ENCODE measurements at places on chromosomes 16 and 17.

DNA sequence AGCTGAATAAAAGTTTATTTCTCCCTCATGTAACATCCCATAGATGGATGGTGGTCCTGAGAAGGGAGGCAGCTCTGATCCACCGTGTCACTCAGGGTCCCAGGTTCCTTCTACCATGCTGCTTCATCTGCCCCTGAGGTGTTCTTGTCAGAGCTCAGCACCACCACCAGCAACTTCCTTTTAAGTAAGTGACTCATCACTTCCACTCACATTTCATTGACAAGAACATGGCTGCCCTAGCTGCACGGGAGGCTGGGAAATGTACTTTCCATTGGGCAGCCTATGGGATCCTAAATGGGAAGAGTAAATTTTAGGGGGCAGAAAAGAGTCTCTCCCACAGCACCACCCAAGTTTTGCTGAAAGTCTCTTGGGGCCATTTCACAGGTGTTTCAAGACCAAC is 134.7 kb downstream of the USP31 start:
- DNase-seq, result no peak

DNA sequence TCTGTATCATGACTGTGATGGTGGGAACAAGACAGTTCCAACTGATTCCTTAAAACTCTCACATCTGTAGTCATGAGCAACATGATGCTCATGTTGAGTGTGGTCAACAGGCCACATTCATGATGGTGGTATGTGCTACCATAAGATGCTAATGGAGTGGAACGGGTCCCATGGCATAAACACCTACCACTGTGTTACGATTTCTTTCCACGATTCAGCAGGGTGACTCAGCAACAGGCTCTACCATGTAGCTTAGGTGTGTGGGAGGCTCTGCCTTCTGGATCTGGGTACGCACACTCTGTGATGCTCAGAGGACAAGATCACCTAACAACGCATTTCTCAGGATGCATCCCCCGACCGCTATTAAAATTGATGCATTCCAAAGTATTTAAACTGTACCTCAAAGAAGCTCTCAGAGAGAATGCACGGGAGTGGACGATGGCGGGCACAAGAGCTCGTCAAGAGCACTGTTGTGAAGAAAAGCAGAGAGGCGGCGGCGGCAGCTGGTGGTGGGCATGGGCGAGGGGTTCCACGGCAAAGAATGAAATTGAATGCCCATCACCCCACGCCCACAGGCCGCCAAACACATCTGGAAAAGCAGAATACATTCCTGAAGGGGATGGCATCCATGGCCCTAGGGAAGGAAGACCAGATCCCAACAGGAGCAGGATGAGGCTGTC is 133.3 kb downstream of the ZNF778 start:
- no peak for DNase-seq

DNA sequence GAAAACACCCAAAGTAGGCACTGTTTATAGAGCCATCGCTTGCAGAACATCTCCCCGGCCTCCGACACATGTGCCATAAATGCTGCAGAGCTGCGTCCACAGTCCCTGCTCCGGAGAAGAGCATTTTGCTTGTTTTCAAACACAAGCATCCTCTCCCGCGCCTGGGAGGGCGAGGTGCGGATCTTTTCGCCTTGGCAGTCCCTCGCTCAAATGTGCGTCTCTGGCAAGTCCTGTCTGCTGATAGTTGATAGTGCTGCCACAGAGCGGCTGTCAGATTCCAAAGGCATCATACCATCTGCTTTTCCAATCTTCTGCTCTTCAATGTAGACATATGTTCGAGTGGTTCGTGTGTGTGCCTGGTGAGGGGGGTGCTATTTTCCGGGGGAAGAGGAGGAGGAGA is 603.7 kb downstream of the MAF start:
- DNase-seq, result no peak

- DNase-seq, result no peak
Observed at GRCh38 chr17:20825539-20825938, 217.3 kb downstream of the USP22 start.

DNA sequence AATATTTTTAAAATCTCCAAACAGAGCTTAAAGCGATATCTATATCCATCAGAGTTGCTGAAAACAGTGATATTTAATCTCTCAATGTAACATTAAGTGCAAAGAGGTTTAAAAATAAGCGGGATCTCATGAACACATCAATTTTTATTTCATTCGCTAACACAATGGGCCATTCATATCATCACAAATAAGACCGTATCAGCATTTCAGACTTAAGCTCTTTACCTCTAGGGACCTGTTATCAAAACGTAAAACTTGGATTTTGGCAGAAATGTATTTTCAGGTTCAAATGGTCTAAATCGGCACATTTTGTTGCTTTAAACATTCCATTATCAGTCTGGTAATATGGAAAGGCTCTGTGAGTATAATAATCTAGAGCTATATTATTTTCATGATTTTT is 77.9 kb downstream of the TOX3 start:
- no peak for DNase-seq

DNA sequence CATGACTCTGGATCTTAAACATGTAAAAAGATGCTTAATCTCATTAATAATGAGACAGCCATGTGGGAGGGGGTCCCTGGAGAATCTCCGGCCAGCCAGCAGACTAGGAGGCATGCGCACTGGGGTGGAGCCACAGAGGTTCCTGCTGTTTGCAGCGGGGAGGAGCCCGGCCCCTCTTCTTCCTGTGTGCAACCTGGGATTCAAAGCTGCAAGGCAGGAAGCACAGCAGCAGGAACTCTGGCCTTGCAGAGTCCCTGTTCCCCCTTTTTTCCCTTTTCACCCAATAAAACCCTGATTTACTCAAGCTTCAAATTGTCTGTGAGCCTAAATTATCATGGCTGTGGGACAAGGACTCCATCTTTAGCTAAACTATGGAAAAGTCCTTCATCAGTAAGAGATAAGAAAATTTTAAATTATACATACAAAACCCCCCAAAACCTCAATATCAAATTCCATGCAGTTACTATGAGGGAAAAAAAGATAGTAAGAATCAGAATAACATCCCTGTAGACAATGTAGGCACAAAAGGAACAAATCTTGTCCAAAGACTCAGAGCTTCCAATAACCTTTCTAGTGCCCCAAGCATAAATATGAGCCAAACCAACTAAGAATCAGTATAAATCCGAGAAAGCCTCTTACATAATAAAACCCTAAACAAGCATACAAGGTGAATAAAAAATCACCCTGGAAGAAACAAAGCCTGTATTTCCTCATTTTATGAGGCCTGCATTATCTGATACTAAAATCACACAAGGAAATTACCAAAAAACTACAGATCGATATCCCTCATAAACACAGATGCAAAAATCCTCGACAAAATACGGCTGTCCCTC is 12.1 kb downstream of the CFDP1 start:
- DNase-seq, result no peak

DNA sequence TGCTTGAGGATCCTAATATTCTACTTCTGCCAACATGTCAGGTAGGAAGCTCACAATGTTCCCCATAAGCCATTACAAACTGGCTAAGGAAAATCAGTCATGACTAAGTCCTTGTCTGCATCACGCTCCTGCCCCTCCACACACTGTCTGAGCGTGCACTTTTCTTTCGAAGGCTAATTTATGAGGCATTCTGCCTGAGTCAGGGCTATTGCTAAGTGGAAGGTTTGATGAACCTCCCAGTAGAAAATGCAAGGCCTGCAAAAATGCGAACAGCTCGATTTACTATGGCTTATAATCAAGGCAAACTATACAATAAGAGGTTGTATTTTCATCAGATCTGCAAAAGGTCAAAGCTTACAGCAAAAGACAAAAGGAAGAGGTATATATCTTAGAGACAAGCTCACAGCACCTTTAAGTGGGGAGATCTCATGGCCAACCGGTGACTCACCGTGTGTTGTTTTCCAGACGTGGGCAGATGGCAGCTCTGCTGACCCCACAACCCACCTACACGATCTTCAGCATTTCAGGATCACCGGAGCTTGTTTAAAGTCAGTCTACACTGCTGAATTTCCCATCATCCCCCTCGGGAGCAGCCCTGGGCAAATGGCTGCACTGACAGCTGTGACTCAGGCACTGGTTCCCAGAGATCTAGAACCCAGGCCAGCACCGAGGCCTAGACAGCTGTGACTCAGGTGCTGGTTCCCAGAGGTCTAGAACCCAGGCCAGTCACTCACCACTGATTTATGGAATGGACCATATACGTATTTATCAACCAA is 26.1 kb downstream of the MEAK7 start:
- DNase-seq, result no peak

DNA sequence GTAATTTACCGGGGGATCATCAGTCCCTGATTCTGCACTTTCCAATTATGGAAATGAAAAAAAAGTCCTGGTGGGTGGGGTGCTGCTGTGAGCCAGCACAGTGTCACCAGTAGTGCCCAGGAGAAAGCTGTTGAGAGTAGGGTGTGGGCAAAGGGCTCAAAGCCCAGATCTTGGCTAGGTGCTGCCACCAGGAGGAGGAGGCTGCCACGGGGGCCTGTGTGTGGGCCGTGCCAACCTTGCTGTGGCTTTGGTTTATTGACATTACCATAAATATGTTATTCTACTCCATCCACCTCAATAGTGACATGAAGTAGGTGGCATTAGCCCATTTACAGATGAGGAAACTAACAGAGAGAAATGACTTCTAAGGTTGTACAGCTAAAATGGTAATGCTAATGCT is 6.7 kb upstream of the PRPSAP2 start:
- no peak for DNase-seq

DNA sequence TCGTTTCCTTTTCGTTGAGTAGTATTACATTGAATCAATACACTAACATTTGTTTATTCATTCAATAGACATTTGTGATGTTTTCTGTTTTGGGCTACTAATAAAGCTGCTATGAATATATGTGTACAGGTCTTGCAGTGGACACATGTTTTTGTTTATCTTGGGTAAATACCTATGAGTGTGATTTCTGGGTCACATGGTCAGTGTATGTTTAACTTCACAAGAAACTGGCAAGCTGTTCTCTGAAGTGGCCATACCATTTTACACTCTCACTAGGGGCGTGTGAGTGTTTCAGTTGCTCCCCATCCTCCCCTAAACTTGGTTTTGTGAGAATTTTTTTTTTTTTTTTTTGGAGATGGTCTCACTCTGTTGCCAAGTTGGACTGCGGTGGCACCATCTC is 35.0 kb downstream of the PKD1L3 start:
- no peak for DNase-seq

GRCh38 chr16:2804728-2805127 is 6.5 kb downstream of the PRSS41 start:
- no peak for DNase-seq

- DNase-seq, result no peak
Observed at GRCh38 chr17:9467518-9467917, 108.1 kb downstream of the STX8 start.

DNA sequence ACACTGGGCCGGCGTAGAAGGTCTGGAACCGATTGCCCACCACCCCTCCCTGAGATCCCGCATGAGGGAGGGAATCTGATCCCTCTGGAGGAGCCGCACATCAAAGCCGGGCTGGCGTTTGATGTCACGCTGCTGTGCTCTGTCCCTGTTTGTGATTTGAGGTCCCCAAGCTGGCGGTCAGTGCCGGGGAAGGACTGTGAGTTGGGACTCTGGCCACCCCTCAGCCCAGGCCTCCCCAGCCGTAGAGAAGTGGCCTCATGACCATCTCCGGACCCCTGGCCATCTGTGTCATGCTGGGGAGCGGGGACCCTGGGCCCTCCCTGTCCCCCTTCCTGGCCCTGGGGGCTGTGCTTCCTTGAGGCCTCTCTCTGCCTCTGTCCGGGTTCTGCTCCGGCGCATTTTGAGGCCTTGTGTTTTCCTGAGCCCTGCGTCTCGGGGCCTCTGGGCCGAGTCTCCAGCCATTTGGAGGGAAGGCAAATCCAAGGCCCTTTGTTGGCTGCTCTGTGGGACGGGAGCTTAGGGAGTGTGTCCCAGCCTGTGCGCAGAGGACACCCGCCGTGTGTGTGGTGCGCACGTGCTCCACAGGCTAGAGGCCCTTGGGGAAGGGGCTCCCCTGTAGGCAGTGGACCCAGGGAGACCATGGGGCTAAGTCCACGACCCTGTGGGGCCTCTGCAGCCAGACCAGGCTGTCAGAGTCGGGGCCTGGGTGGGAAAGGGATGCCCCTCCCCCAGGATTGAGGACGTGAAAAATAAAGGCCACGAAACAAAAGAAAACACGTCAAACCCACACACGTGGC is 15.1 kb downstream of the ASPSCR1 start:
- no peak for DNase-seq

- DNase-seq, result no peak
Observed at GRCh38 chr17:75834928-75835653, 9.1 kb downstream of the UNC13D start.

GRCh38 chr16:66596986-66597848 is 7.3 kb upstream of the CMTM3 start:
- no peak for DNase-seq

GRCh38 chr17:66711401-66711800 is 123.5 kb upstream of the CACNG5 start:
- no peak for DNase-seq

- no peak for DNase-seq
Observed at GRCh38 chr16:4769306-4769638, 2.3 kb upstream of the ZNF500 start.

DNA sequence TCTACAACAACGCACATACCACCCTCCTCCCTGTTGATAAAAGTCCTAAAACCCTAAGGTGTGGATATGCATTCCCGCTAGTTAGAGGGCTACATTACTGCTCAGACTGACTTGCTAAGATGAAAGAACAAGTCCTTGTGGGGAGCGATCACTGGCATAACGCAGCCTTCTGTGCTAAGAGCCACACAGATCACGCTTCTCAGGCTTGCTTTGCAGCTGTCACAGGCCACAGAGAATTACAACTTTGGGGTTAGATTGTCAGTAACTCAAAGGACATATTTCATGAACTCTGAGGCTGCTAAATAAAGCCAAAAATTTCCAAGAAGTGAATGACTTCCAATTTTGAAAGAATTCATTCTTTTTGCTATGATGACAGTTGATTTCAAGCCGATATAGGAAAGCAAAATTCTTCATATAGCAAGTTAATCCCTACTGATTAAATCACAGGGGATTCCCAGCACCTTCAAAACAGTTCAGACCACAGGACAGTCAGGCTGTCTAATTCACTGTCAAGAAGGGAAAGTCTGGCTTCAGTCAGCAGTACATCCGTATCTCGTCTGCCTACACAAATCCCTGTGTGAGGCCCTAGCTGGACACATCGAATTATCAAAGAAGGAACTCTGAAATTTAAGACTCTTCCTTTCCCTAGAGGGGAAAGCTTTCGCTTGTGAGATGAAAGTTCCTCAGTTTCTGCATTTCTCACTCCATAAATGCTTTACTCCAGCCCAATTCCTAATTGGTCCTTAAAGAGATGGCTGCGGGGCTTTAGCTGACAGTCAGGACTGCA is 107.1 kb downstream of the VPS53 start:
- DNase-seq, result no peak

DNA sequence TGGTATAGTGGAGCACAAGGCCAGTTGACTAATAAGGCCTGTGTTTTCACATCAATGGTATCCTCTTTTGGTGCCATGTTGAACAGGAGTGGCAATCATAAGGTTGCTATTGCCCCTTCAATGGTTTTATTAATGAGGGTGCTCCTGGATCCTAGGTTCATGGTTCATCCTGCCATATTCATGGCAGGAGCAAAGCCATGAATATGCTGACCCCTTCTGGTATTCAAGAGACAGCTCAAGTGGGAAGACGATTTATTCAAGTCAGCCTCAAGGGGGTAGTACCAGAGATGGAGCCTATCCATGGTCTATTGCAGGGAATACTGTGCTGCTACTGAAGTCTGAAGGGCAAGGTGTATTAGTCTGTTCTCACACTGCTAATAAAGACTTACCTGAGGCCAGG is 2.6 kb downstream of the ABCA9 start:
- no peak for DNase-seq

GRCh38 chr16:56518425-56518824 is 1.4 kb downstream of the BBS2 start:
- no peak for DNase-seq

GRCh38 chr17:82648742-82649331 is 593 bp upstream of the WDR45B start:
- peak; percentile 81 for DNase-seq
